ENCODE measurements at places on chromosomes 4 and X.

GRCh38 chr4:148034813-148035212, 302.9 kb downstream of the ARHGAP10 start:
- DNase-seq, result no peak

GRCh38 chrX:115266300-115266699, 23.2 kb upstream of the LUZP4 start:
- DNase-seq, result no peak

GRCh38 chrX:14963447-14964236, 90.4 kb downstream of the MOSPD2 start:
- no peak for DNase-seq

GRCh38 chr4:39146211-39146610, 36.1 kb upstream of the WDR19 start:
- no peak for DNase-seq

GRCh38 chrX:54470054-54470760, 25.8 kb downstream of the FGD1 start:
- no peak for DNase-seq

DNA sequence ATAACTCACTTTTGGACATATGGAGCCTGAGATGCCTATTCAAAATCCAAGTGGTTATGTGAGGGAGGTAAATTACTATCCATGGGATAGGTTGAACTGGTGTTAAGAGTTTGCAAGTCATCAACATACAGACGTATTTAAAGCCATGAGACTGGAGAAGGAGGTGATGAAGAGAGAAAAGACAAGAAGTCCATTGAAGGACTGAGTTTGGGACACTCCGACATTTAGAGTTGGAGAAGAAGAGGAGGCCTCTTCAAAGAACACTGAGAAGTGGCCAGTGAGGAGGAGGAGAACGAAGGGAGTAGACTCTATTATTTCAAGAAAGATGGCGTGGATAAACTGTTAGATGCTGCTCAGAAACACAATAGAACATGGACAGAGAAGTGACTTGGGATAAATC, at the start of gene CNGA2:
Gene CNGA2 (plus strand): TSS at position 301 of the 400 bp plus-strand sequence. CDS start 3,738 bp downstream, outside the sequence.
- no peak for DNase-seq

- peak; percentile 47 for DNase-seq
These were observed 14.9 kb downstream of the SNX12 start for GRCh38 chrX:71053217-71053621.

All from GM13977 (cell line).